ENCODE measurements at places on chromosomes 6 and 20. TPM values are rescaled to one million over a fixed set of nuclear protein-coding genes. Genes with fewer than 3 reads are reported as not detected.

DAAM2 gene
- total RNA-seq = 14.0 TPM

OTOR gene
- 0.47 TPM for total RNA-seq

LINC00237 gene
- total RNA-seq = 2.0 TPM

IL20RA gene
- total RNA-seq = 0.16 TPM

TBXT gene
- not detected for total RNA-seq

LY6G6C gene
- 0.31 TPM for total RNA-seq

Data from occipital lobe (tissue), 3 donors.